ENCODE measurements at places on chromosomes 6 and 20. TPM values are rescaled to one million over a fixed set of nuclear protein-coding genes. Genes with fewer than 3 reads are reported as not detected.

GJA10 gene
- not detected for total RNA-seq

DNA sequence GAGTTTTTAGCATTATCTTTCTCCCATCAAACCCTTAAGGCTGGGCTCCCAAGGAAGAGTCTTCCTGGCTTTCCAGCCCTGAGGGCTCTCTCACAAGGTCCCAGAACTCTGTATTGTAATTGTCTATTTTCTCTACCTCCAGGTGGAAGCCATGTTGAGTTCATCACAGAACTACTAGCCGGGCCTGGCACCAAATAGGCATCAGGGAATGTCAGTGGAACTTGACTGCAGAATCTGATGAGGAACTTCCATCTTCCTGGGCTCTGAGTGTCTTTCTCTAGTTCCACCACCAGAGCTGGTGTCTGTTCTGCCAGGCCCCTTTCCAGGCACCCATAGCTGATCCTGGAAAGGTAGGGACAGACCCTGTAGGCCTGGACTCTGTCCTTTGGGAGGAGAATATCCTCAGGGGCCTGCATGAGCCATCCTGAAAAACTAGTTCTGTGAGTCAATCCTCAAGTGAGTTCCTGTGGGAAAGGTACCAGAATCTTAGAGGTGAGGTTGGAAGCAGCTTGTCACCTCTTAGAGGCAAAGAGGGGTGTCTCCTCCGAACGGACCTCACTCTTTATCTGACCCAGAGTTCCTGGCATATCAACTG, 11.1 kb upstream of the TOP1 start:
- no peaks in the 10 kb centered on the region for H3K36me3 ChIP-seq
- no peak overlapping the region for H3K27ac ChIP-seq
- H3K4me3 ChIP-seq: no peak overlapping the region

DNA sequence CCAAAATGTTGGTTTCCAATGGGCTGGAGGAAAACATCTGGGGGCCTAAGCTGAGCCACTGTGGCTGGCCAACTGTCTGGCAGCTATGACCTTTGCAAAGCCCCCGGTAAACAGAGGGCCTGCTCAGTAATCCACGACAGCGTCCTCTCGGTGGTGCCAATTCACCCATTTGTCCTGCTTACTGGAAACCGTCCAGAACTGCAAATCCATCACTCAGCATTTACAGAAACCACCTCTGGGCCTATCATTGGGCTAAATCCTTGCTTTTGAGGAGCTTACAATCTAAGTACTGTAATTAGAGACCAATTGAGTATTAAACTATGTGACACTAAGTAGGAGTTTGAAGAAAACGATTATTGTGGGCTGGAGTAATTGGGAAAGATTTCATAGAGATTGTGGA, 31.0 kb downstream of the ADAT2 start:
- no peak for DNase-seq
- no peaks in the 10 kb centered on the region for H3K4me1 ChIP-seq
- no peak overlapping the region for H3K4me3 ChIP-seq
- H3K36me3 ChIP-seq: no peaks in the 10 kb centered on the region
- H3K27ac ChIP-seq: no peak overlapping the region

- DNase-seq: no peak
- H3K27me3 ChIP-seq: no peaks in the 10 kb centered on the region
- peak overlapping the region; percentile 99 for H3K4me3 ChIP-seq
- peak overlapping the region; percentile 92 for H3K27ac ChIP-seq
Observed at GRCh38 chr6:26123675-26123946, 36.4 kb downstream of the HFE start.

GRCh38 chr6:4291453-4292403, 156.4 kb upstream of the ECI2 start:
- no peak overlapping the region for H3K27ac ChIP-seq
- H3K27me3 ChIP-seq: peaks cover 7% of the 10 kb centered on the region
- peak; percentile 71 for DNase-seq
- no peaks in the 10 kb centered on the region for H3K4me1 ChIP-seq

- DNase-seq: peak; percentile 98
- H3K4me1 ChIP-seq: peaks cover 22% of the 10 kb centered on the region
- 0 out of 2 replicates have a peak overlapping the region, but pooled peaks have one; percentile 32 for H3K4me3 ChIP-seq
- no peaks in the 10 kb centered on the region for H3K36me3 ChIP-seq
- H3K27ac ChIP-seq: peak overlapping the region; percentile 70
- no peaks in the 10 kb centered on the region for H3K27me3 ChIP-seq
Observed at GRCh38 chr6:158488065-158488464, 71.8 kb upstream of the TMEM181 start.

Data from GM23248 (cell line).